ENCODE measurements at places on chromosomes 5 and 9.

DNA sequence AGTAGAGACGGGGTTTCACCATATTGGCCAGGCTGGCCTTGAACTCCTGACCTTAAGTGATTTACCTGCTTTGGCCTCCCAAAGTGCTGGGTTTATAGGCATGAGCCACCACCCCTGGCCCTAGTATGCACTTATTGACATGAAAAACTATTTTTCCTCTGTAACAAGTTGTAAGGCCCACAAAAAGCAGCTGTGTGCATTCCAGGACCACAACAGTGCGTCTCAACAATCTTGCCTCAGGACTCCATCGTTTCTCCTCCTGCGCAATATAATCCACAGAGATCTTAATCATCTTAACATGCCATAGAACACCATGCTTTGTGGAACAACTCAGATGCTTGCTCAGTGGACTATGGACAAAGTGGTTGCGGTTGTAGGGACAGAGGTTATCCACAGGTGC lies 10.2 kb downstream of the OR2V1 start:
- DNase-seq, result no peak
- no peaks in the 10 kb centered on the region for H3K4me1 ChIP-seq
- H3K27ac ChIP-seq, result no peak overlapping the region
- H3K36me3 ChIP-seq, result no peaks in the 10 kb centered on the region

GRCh38 chr9:136645352-136645902 lies 17.3 kb upstream of the EGFL7 start:
- no peak overlapping the region for H3K27ac ChIP-seq
- no peak overlapping the region for H3K4me3 ChIP-seq
- H3K4me1 ChIP-seq, result peaks cover 20% of the 10 kb centered on the region
- H3K36me3 ChIP-seq, result no peaks in the 10 kb centered on the region

DNA sequence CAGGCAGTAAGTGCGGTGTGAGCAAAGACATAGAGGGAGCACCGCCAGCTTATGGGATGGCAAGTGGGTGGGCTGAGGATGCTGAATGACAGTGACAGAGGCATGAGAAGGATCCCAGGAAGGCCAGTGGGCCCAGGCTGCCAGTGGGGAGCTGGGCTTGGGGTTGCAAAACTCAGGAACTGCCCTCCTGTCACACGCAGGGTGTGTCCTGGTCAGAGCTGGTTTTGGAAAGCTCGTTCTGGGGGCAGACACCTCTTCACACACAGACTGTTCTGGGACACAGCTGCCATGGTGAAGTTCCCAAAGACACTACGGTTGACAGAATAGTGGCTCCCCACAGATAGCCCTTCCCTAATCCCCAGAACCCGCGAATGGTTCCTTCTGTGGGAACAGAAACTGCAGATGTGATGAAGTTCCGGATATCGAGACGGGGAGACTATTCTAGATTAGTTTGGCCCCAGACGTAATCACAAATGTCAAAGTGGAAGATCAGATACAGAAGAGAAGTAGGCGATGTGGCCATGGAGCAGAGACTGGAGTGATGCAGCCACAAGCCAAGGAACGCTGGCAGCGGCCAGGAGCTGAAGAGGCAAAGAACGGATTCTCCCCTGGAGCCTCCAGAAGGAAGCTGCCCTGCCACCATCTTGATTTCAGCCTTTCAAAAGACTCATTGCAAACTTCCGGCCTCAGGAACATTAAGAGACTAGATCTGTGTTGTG lies 159.0 kb downstream of the COL23A1 start:
- no peaks in the 10 kb centered on the region for H3K27me3 ChIP-seq
- H3K36me3 ChIP-seq, result no peaks in the 10 kb centered on the region
- H3K4me1 ChIP-seq, result no peaks in the 10 kb centered on the region
- no peak for DNase-seq
- no peak overlapping the region for H3K4me3 ChIP-seq

- H3K4me3 ChIP-seq, result no peak overlapping the region
- H3K36me3 ChIP-seq, result no peaks in the 10 kb centered on the region
- no peak for DNase-seq
- H3K27ac ChIP-seq, result no peak overlapping the region
- peaks cover 36% of the 10 kb centered on the region for H3K27me3 ChIP-seq
- H3K4me1 ChIP-seq, result peaks cover 19% of the 10 kb centered on the region
Measured at GRCh38 chr9:77024776-77025545, 5.5 kb downstream of the FOXB2 start.

DNA sequence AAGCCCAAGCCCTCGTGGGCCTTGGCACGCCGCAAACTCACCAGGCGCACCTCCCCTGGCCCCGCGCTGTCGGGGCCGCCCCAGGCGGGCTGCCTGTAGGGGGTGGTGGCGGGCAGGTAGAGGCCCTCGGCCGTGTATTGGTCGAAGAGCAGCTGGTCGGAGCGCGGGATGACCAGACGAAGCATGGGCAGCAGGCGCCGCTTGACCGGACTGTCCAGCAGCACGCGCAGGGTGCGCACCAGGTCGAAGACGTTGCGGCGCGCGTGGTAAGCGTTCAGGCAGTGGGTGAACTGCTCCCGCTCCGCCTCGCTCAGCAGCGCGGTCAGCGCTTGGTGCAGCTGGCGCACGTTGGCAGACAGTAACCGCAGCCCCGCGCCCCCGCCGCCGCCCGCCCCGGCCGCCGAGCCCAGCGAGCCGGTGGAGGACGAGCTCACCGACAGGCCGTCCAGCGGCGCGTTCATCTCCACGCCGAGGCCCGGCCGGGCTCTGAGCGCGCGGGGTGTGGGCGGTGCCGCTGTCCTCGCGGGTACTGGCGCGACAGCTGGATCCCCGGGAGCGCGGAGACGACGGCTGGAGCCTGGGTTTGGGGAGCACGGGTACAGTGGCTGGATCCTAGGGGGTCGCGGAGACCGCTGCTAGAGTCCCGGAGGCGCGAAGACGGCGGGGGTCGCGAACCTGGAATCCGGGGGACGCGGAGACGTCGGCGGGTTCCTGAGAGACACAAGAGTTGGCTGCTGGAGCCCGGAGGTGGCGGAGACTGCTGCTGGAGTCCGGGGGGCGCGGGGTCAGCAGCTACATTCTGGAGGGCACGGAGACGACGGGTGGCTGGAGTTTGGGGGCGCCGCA lies 709 bp downstream of the WHRN start:
- DNase-seq, result peak; percentile 30
- H3K4me3 ChIP-seq, result peak overlapping the region; percentile 67
- H3K36me3 ChIP-seq, result no peaks in the 10 kb centered on the region
- peaks cover 2% of the 10 kb centered on the region for H3K27me3 ChIP-seq
- no peak overlapping the region for H3K27ac ChIP-seq
- H3K4me1 ChIP-seq, result peaks cover 34% of the 10 kb centered on the region

DNA sequence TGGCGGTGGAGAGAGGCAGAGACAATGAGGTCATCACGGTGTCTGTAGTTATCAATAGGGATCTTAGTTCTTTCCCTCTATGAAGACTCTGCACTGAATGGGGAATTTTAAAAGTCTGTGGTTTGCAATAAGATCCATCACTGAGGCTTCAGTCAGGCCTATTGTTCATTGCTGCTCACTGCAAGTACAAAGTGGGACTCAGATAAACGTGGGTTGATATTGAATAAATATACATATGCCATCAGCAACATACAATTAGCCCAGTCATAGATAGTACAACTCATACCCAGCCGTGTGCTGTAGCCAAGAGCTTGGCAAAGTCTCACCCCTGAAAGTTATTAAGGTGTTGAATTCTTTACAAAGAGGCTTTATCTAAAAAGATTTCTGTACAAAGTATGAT lies 88.4 kb downstream of the ENC1 start:
- no peaks in the 10 kb centered on the region for H3K27me3 ChIP-seq
- no peaks in the 10 kb centered on the region for H3K36me3 ChIP-seq
- H3K4me1 ChIP-seq, result no peaks in the 10 kb centered on the region
- H3K27ac ChIP-seq, result no peak overlapping the region
- no peak overlapping the region for H3K4me3 ChIP-seq

GRCh38 chr9:28287455-28287854 lies 714.2 kb upstream of the C9orf72 start:
- no peak overlapping the region for H3K4me3 ChIP-seq
- H3K4me1 ChIP-seq, result no peaks in the 10 kb centered on the region
- DNase-seq, result no peak
- no peaks in the 10 kb centered on the region for H3K27me3 ChIP-seq
- no peak overlapping the region for H3K27ac ChIP-seq

DNA sequence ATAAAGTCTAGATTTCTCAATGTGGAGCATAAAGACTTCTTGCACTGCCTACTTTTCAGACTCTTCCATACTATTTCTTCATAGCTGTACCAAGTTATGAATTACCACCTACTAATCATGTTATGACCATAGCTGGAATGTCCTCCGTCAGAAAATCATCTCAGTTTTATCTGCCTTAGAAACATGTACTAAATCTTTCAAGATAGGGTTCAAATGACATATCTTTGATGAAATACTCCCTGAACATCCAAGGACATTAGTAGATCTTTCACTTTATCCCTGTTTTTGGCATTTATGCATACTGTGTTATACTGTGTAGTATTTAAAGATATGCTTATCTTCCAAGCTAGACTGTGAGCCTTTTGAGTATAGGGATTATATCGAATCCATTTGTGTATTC lies 49.6 kb upstream of the MEF2C start:
- no peaks in the 10 kb centered on the region for H3K36me3 ChIP-seq
- H3K4me3 ChIP-seq, result no peak overlapping the region
- no peaks in the 10 kb centered on the region for H3K27me3 ChIP-seq
- DNase-seq, result no peak

- H3K4me3 ChIP-seq, result peak overlapping the region; percentile 57
- H3K36me3 ChIP-seq, result no peaks in the 10 kb centered on the region
- H3K4me1 ChIP-seq, result peaks cover 64% of the 10 kb centered on the region
- peak overlapping the region; percentile 16 for H3K27ac ChIP-seq
- H3K27me3 ChIP-seq, result peaks cover 2% of the 10 kb centered on the region
- DNase-seq, result peak; percentile 45
Measured at GRCh38 chr9:136093995-136094881, 851 bp downstream of the NACC2 start.

DNA sequence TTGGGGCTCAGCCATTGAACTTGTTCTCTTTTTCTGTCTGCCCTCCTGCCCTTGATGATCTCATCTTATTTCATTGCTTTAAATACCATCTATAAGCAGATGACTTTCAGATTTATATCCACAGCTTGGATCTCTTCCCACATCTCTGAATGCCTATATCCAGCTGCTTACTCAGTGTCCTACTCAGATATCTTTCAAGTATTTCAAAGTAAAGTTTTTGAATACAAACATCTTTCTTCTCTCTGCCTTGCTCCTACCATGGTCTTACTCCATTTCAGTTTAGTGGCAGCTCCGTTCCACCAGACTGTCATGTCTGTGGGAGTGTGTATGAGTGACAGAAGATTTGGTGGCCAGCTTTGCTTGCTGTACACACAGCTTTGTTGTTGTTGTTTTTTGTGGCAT lies 59.7 kb downstream of the ERBIN start:
- no peaks in the 10 kb centered on the region for H3K27me3 ChIP-seq
- no peaks in the 10 kb centered on the region for H3K36me3 ChIP-seq
- H3K4me3 ChIP-seq, result no peak overlapping the region
- no peak overlapping the region for H3K27ac ChIP-seq
- peaks cover 14% of the 10 kb centered on the region for H3K4me1 ChIP-seq

DNA sequence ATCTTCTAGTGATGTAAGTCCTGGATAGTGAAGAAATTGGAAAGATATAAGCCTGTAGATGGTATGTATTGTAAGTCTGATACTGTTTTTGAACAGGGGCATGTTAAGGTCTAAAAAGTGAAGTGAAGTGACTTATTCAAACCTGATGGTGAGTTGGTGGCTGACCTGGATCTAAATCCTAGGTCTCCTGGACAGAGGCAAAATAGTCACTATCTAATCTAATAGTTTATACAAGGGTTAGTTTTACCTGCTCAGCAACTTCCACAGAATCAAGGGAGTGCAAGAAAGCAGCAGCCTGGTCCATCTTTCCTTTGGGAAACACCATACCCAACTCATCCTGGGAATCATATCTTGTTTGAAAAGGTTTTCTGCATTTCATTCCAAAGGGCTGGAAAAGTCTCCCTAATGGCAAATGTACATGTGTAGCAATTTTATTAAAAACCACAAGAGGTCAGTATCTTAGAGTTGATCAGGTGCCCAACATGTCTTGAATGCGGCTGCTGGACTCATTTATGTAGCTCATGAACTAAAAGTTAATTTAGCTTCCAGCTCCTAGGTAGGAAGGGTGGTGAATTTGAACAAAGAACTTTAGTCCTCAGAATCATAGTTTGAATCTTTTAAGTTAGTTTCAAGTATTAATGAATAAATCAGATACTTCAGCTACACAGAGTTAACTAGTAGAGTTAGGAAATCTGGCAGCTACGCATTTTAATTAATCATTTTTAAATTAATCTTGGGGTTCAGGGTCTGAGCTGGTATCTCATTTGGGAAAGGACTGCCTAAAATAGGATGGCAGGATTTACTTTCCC lies 26.0 kb downstream of the SKP2 start:
- H3K36me3 ChIP-seq, result peaks cover 72% of the 10 kb centered on the region
- no peak overlapping the region for H3K27ac ChIP-seq
- DNase-seq, result no peak
- H3K27me3 ChIP-seq, result no peaks in the 10 kb centered on the region
- H3K4me1 ChIP-seq, result no peaks in the 10 kb centered on the region
- no peak overlapping the region for H3K4me3 ChIP-seq

DNA sequence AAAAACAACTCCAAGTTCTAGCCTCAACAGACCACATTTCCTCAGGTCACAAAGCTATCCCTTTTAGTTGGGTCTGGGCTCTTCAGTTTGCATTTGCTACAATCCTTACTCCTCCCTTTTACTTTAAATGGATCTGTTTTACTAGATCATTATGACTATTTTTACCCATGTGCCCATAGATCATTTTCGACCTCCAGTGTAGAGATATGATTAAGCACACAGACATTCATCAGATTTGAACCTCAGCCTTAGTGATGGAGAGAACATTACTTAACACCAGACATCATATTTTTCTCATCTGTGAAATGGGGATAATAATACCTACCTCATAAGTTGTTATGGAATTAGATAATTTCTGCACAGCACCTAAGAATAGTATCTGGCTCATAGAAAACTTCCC lies 141.9 kb downstream of the NPR3 start:
- no peaks in the 10 kb centered on the region for H3K4me1 ChIP-seq
- H3K36me3 ChIP-seq, result no peaks in the 10 kb centered on the region
- H3K27me3 ChIP-seq, result no peaks in the 10 kb centered on the region
- H3K4me3 ChIP-seq, result no peak overlapping the region
- DNase-seq, result no peak
- H3K27ac ChIP-seq, result no peak overlapping the region

DNA sequence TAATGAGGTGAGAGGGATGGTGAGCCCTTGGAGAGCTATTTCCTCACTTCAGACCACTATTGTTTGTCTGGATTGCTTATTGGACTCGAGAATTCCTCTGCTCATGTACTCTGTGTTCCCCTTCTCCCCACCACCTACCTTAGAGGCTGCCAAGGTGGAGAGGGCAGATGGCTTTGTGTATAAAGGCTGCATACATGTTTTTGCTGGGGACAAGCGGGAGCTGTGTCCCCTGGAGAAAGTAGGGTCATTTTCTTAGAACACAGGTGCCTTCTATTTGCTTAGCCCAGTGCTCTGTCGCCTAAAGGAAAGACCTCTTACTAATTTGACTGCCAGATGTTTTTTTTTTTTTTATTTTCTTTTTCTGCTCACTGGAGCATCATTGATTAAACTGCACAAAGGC lies 29.7 kb downstream of the RASGRF2 start:
- H3K27ac ChIP-seq, result no peak overlapping the region
- no peaks in the 10 kb centered on the region for H3K36me3 ChIP-seq
- peaks cover 41% of the 10 kb centered on the region for H3K4me1 ChIP-seq

GRCh38 chr5:15007646-15008045 lies 136.1 kb upstream of the ANKH start:
- DNase-seq, result no peak
- H3K27ac ChIP-seq, result no peak overlapping the region
- no peaks in the 10 kb centered on the region for H3K27me3 ChIP-seq
- H3K36me3 ChIP-seq, result no peaks in the 10 kb centered on the region
- no peak overlapping the region for H3K4me3 ChIP-seq
- H3K4me1 ChIP-seq, result no peaks in the 10 kb centered on the region

GRCh38 chr5:68054638-68055037 lies 160.9 kb upstream of the PIK3R1 start:
- no peak overlapping the region for H3K4me3 ChIP-seq
- H3K27ac ChIP-seq, result no peak overlapping the region
- DNase-seq, result no peak
- no peaks in the 10 kb centered on the region for H3K4me1 ChIP-seq
- no peaks in the 10 kb centered on the region for H3K36me3 ChIP-seq

Measured in CD4-positive, alpha-beta T cell (primary cell).